Activated naive CD4-positive, alpha-beta T cell treated with anti-CD3 and anti-CD28 coated beads, Interleukin-2, amount 50 U/mL, for 72 hours (primary cell): ENCODE measurements at places on chromosomes 16 and 17.

- no peak for DNase-seq
Observed at GRCh38 chr16:4115949-4116318, 308 bp downstream of the ADCY9 start.

- DNase-seq = no peak
Observed at GRCh38 chr16:56974549-56975300, 13.0 kb downstream of the CETP start.

DNA sequence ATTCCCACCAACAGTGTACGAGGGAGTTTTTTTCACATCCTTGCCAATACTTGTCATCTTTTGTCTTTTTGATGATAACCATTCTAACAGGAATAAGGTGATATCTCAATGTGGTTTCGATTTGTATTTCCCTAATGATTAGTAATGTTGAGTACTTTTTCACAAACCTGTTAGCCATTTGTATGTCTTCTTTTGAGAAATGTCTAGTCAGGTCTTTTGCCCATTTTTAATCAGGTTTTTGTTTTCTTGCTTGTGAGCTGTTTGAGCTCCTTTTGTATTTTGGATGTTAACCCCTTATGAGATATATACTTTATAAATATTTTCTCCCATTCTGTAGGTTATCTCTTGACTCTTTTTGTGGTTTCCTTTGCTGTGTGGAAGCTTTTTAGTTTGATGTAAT, 1.9 kb upstream of the KRTAP4-5 start:
- no peak for DNase-seq

- no peak for DNase-seq
Observed at GRCh38 chr16:76182041-76182635, 95.1 kb upstream of the CNTNAP4 start.

DNA sequence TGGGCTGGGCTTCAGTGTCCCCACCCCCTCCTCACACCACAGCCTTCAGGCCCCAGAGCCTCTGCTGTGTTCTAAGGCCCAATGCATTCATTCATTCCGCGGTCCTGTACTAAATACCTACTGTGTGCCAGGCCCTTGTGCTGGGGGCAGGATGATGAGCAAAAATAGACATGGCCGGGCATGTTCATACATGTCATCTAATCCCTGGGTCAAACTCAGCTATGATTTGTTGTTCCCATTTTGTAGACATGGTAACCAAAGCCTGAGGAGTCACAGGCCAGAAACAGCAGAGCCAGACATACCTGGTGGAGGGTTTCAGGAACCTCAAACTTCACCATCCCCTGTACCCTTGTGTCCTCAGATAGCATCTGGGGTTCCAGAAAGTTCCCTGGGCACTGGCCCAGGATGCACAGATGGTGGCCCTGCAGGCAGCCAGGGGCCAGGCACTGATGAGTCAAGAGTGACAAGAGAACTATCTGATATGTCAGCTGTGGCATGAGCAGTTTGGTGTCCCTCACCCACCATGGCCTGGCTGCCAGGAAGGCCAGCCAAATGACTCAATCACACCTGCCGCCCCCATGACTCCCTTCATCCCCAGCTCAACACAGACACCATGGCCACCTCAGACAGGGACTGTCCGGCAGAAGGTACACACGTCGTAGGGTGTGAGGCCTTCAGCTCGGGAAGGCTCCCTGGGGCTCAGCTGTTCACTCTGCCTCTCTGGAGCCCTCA, 2.7 kb upstream of the RRAD start:
- DNase-seq = no peak

DNA sequence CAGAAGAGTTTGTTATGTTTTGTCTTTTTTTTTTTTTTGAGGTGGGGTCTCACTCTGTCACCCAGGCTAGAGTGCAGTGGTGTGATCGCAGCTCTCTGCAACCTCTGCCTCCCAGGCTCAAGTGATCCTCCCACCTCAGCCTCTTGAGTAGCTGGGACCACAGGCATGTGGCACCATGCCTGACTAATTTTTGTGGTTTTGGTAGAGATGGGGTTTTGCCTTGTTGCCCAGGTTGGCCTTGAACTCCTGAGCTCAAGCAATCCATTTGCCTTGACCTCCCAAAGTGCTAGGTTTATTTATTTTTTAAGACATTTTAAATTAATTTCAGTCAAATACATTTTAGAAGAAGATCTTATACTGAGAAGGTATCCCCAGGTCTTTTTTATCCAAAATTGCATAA, 366.7 kb downstream of the KCNJ2 start:
- DNase-seq = no peak

GRCh38 chr16:49399594-49400364, 26.2 kb downstream of the C16orf78 start:
- DNase-seq = no peak

DNA sequence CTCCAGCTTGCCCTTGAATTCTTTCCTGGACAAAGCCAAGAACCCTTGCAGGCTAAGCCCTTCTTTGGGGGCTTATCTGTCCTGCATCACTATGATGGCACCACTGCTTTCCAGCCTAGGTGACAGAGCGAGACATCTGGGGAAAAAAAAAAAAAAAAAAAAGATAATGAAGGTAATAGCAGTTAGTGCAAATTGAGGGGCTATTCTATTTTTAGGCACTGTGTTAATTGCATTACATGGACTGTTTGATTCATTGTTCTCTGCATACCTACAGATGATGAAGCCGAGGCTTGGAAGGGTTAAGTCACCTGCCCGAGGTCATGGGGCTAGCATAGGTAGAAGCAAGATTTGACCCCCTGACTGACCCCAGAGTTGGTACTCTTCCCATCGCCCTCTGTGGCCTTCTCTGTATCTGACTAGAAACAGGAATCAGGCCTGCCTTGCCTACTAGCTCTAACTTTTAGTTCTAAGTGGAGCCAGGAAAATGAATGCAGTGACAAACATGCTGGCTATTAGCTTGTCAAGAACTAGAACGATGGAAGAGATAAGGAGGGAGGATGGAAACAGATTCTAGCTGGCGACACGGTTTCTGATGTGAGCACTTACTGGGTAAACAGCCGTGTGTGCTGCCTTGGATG, 312.1 kb downstream of the SNX29 start:
- no peak for DNase-seq

- no peak for DNase-seq
Observed at GRCh38 chr16:58518083-58518979, 3.0 kb downstream of the SETD6 start.

DNA sequence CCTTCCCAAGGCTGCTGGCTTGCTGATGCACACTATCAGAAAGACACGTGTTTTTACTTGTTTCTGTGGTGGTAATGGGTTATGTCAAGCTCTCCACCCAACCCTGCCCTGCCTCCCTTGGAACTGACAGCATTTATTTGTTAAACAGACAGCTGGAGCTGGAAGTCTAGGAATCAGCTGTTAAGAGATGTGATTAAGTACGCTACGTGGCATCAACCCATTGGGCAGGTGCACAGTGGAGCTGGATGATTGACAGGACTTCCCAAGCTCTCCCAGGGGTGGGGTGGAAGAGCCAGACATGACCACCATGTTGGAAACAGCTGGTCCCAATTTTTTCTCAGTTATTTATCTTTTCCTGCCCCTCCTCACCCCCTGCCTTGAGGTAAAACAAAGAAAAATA, 49.4 kb downstream of the ADAMTS18 start:
- DNase-seq = no peak

GRCh38 chr17:77527836-77528505, 387.2 kb downstream of the SEC14L1 start:
- DNase-seq = no peak

DNA sequence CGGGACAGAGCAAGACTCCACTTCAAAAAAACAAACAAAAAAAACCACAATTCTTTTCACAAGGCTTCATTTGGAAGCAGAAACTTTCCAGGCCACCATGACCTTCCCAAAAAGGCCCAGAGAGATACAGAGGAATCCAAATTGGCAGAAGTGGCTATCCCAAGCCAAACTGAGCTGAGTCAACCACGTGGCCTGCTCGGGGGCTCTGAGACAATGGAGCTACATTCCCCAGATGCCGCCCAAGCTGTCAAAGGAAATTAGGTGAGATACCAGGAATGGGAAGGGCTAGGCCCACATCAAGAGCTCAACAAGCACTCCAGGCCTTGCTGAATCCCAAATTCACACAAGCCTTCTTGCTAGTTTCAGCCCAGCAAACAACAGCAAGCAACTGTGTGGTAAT, 5.7 kb upstream of the EXOSC6 start:
- DNase-seq = no peak

DNA sequence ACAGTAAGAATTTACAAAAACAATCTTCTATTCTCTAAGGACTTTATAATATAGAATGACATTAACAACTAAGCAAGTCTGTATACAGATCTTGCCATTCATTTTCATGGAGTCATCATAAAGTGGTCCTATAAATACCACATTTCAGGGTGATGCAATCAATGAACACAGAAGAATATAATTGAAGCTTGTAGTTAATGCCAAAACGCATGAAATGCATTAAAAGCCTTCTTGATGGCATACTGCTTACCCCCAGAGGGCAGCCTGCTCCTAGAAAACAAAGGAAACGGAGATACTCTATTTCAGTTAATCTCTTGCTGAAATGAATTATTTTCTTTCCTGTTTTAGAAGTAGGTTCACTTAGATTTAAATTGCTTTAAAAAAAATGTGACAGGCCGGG, 45.2 kb upstream of the STAC2 start:
- DNase-seq = no peak
